ENCODE measurements at places on chromosomes 12 and 14. TPM values are rescaled to one million over a fixed set of nuclear protein-coding genes. Genes with fewer than 3 reads are reported as not detected.

TAS2R50 gene
- 0.31 TPM for total RNA-seq

PMEL gene
- total RNA-seq, result 0.57 TPM

TMEM229B gene
- total RNA-seq, result 1.3 TPM

DDN gene
- 2.8 TPM for total RNA-seq

MYO1A gene
- total RNA-seq, result not detected

- H3K4me3 ChIP-seq, result no peak overlapping the region
- H3K4me1 ChIP-seq, result peaks cover 1% of the 10 kb centered on the region
- no peak for DNase-seq
- no peaks in the 10 kb centered on the region for H3K27me3 ChIP-seq
Measured at GRCh38 chr14:94119071-94119470, 8.5 kb downstream of the IFI27 start.

- H3K4me3 ChIP-seq, result no peak overlapping the region
- H3K27me3 ChIP-seq, result no peaks in the 10 kb centered on the region
- no peak for DNase-seq
- H3K36me3 ChIP-seq, result no peaks in the 10 kb centered on the region
Measured at GRCh38 chr12:81692008-81692407, 67.1 kb downstream of the PPFIA2 start.

DNA sequence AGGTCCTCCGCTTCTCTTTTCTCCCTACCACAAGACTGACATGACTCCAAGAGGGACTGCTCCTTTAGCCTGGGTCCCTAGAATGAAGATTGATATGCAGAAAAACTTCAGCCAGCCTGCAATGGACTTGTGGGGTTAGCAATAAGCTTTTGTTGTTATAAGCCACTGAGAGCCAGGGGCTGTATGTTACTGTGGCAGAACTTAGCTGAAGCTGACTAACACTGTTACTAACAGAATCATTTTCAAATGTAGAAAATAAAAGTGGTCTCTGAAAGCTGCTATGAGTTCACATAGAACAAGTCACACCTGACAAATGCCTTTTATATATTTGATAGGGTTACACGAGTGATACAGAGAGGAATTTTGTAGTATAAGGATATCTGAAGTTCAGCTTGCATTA, 13.6 kb upstream of the RFLNA start:
- H3K27ac ChIP-seq, result no peak overlapping the region
- no peak overlapping the region for H3K4me3 ChIP-seq
- H3K4me1 ChIP-seq, result no peaks in the 10 kb centered on the region
- H3K36me3 ChIP-seq, result no peaks in the 10 kb centered on the region

DNA sequence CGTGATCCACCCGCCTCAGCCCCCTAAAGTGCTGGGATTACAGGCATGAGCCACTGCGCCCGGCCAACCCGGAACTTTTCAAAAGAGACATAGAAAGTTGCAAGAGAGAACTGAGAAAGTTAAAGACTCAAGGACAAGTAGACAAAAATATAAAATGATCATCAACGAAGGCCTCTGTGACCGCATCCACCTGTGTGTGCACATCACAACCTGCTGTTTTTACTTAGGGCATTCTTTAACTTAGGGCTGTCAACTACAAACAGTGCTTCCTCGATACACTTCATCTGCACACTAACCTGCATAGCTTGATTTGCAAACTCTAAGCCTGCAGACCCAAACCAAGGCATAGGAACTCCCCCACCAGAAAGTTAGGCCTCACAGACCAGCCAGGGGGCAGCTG, 14.8 kb downstream of the P2RX2 start:
- peaks cover 9% of the 10 kb centered on the region for H3K36me3 ChIP-seq
- no peak overlapping the region for H3K4me3 ChIP-seq
- H3K27me3 ChIP-seq, result no peaks in the 10 kb centered on the region
- no peak overlapping the region for H3K27ac ChIP-seq

DNA sequence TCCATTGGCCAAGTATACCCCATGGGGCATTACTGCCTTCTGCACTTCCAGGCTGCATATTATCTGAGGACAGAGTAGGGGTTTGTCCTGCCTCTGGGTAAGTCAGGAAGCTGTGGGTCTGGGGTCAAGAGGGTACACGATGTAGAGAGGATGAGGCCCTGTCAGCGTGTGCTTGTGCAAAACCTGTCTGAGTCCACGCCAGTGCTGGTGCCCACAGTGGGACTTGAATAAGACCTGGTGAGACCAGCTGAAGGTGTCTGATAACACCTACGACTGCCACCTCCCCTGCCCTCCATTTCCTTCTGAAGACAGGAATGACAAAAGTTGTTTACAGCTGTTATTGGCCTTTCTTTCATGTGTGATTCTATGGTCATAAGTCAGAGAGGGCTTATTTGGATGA, 22.1 kb upstream of the NID2 start:
- no peak overlapping the region for H3K4me3 ChIP-seq
- H3K27ac ChIP-seq, result no peak overlapping the region
- no peak for DNase-seq

- no peaks in the 10 kb centered on the region for H3K36me3 ChIP-seq
- no peak overlapping the region for H3K4me3 ChIP-seq
- no peak for DNase-seq
- no peak overlapping the region for H3K27ac ChIP-seq
- no peaks in the 10 kb centered on the region for H3K4me1 ChIP-seq
- no peaks in the 10 kb centered on the region for H3K27me3 ChIP-seq
Measured at GRCh38 chr12:18066666-18067065, 23.3 kb downstream of the RERGL start.

GRCh38 chr12:19800884-19801283, 361.6 kb downstream of the AEBP2 start:
- H3K36me3 ChIP-seq, result no peaks in the 10 kb centered on the region
- H3K27ac ChIP-seq, result no peak overlapping the region
- H3K4me1 ChIP-seq, result peaks cover 9% of the 10 kb centered on the region
- no peak overlapping the region for H3K4me3 ChIP-seq

DNA sequence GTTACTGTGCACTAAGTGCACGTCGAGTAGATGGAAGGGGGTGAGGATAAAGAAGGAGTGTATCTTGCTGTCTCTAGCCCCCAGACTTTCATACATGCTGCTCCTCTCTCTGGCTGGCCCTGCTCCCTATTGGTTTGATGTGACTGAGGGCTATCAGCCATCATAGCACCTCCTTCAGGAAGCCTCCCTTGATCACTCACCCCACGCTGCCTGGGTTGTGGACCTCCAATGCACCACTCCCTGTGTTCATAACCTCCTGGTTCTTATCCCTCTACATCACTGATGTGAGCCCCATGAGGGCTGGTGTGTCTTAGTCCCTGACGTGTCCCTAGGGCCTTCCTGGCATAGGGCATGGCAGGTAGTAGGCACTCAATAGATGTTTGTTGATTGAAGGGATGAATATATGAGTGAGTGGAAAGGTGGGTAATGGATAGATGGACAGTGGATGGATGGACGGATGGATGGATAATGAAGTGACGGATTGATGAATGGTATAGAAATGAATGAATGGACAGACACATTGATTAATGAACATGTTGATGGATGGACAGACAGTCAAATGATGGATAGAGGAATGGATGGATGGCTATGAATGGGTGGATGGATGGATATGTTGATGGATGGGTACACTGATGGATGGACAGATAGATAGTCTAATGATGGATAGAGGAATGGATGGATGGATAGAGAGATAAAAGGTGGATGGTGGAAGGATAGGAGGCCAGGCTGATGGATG, 15.0 kb downstream of the SDSL start:
- no peak overlapping the region for H3K27ac ChIP-seq
- no peak overlapping the region for H3K4me3 ChIP-seq
- DNase-seq, result no peak
- no peaks in the 10 kb centered on the region for H3K36me3 ChIP-seq
- H3K4me1 ChIP-seq, result no peaks in the 10 kb centered on the region

DNA sequence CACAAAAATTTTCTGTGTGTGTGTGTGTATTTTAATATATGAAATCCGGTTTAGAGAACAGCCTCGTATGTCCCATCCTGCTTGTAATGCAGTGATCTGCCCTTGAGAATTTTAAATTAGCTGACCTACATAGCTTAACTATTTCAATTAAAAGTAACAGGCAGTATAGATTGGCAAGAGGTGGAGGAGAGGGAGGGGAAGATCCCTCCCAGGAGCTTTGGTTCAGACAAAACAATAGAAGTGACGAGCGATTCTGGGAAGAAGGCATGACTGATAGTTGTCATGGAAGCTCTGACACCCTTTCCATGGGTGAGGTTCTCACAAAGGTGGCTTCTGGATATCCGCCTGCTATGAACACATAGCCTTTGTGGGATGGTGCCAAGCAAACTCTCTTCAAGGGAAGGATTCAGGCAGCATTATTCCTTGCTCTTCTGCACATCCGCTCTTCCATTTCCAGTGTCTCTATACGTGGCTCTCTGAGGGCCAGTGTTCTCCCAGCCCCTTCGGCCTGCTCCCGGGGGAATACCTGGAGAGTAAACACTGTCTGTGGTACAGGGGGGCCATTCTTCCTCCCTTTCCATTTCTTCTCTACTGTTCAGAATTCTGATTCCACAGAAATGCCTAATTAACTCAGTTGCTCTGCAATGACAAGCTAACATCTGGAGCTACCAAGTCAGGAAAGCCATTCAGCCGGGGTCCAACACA, 182.0 kb downstream of the CACNA1C start:
- peaks cover 39% of the 10 kb centered on the region for H3K4me1 ChIP-seq
- H3K36me3 ChIP-seq, result no peaks in the 10 kb centered on the region
- no peak overlapping the region for H3K4me3 ChIP-seq
- DNase-seq, result no peak

GRCh38 chr12:90399357-90399756, 555.6 kb downstream of the CCER1 start:
- no peaks in the 10 kb centered on the region for H3K36me3 ChIP-seq
- H3K4me3 ChIP-seq, result no peak overlapping the region
- H3K27me3 ChIP-seq, result no peaks in the 10 kb centered on the region
- no peak overlapping the region for H3K27ac ChIP-seq
- DNase-seq, result no peak

GRCh38 chr12:20507711-20508110, 139.4 kb downstream of the PDE3A start:
- no peak overlapping the region for H3K4me3 ChIP-seq
- H3K27me3 ChIP-seq, result no peaks in the 10 kb centered on the region
- no peaks in the 10 kb centered on the region for H3K36me3 ChIP-seq
- peaks cover 56% of the 10 kb centered on the region for H3K4me1 ChIP-seq
- no peak for DNase-seq
- H3K27ac ChIP-seq, result no peak overlapping the region

- DNase-seq, result peak; percentile 73
- H3K4me3 ChIP-seq, result peak overlapping the region; percentile 43
- H3K27me3 ChIP-seq, result no peaks in the 10 kb centered on the region
Measured at GRCh38 chr12:121792607-121793439, 665 bp downstream of the RHOF start.

DNA sequence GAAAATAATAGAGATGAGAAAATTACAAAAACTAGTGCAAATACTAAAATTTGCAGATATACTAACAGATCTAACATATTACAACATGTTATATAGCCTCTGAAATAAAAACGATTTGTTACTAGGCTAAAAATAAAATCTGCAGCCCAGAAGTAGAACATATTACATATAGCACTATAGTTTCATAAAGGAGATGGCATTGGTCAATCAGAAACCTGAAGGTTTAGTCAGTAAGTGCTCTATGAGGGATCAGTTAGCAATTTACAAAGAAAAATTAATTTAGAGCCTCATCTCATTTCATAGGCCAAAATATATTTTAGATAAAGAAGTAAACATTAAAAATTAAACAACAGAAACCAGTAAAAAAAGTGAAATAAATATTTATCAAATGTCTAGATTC, 41.0 kb downstream of the IFNG-AS1 start:
- H3K27me3 ChIP-seq, result no peaks in the 10 kb centered on the region
- no peak overlapping the region for H3K27ac ChIP-seq
- H3K4me1 ChIP-seq, result no peaks in the 10 kb centered on the region
- no peak for DNase-seq
- H3K36me3 ChIP-seq, result no peaks in the 10 kb centered on the region
- no peak overlapping the region for H3K4me3 ChIP-seq

- peaks cover 43% of the 10 kb centered on the region for H3K4me1 ChIP-seq
- no peaks in the 10 kb centered on the region for H3K27me3 ChIP-seq
- no peak overlapping the region for H3K27ac ChIP-seq
- no peak for DNase-seq
- H3K36me3 ChIP-seq, result no peaks in the 10 kb centered on the region
Measured at GRCh38 chr12:46219877-46220655, 48.8 kb downstream of the SLC38A1 start.

- no peaks in the 10 kb centered on the region for H3K36me3 ChIP-seq
- no peaks in the 10 kb centered on the region for H3K27me3 ChIP-seq
- H3K27ac ChIP-seq, result no peak overlapping the region
Measured at GRCh38 chr12:80432061-80432460, 12.0 kb upstream of the PTPRQ start.

DNA sequence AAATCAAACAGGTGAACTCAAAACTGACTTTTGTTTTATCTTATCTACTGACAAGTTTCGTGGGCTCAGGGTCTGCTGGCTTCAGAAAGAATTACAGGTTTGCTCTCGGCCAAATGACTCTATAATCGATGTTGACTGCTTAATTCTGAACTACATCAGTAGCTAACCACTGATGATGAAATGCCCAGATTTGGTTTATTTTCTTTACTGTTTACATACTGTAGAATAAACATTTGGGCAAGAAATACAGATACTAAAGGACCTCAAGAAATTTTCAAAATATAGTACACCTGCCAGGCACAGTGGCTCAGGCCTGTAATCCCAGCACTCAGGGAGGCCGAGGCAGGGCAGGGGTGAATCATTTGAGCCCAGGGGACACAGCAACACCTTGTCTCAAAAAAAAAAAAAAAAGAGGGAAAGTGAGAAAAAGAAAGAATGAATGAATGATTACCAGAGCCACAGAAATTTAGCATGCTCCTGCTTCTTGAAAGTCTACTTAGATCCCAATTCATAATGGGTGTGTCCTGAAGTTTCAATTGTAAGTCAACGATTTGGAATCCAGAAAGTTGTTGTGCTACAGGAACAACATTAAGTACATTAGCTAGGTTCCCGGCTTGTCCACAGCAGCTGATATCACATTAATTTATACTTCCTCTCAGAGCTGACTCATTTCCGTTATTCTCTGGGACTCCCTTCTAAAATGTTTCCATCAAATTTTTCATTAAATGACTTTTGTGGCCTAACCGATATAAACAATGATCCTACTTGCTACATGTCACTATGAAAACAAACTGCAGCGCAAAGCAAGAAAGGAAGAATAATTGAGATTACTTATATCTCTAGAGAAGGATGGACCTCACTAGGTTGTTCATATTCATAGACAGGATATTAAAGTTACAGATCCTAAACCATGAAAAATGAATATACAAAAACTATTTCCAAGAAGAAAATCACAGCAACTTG, 134.3 kb downstream of the MED13L start:
- H3K36me3 ChIP-seq, result no peaks in the 10 kb centered on the region
- H3K27me3 ChIP-seq, result no peaks in the 10 kb centered on the region
- H3K4me3 ChIP-seq, result no peak overlapping the region
- H3K27ac ChIP-seq, result no peak overlapping the region
- H3K4me1 ChIP-seq, result peaks cover 56% of the 10 kb centered on the region
- DNase-seq, result no peak

All from heart left ventricle (tissue), 16 donors.